ENCODE measurements at places on chromosomes 7 and 10.

DNA sequence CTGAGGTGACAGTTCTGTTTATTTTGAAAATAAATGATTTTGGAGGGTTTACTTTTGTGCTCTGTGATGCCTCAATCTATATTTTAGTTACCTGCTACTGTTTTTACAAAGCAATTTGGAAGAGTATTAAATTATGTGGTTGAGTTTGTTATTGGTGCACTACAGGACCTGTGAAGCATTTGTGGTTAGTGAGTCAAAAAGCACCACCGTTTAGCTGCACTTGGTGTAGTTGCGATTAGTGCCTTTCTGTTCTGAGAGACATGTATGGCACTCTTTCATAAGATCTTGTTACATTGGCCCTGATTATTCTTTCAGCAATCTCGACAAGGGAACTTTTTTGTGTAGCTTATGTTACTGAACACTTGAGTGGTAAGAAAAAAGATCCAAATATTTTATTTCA lies 132.2 kb downstream of the BBS9 start:
- DNase-seq, result no peak

- no peak for DNase-seq
Observed at GRCh38 chr7:138963675-138964074, 17.5 kb downstream of the KIAA1549 start.

GRCh38 chr7:44119829-44120380 lies 3.4 kb downstream of the POLD2 start:
- DNase-seq, result no peak

- no peak for DNase-seq
Observed at GRCh38 chr7:123120286-123120685, 79.5 kb downstream of the SLC13A1 start.

- DNase-seq, result peak; percentile 35
Observed at GRCh38 chr10:96334616-96335526, 23.9 kb downstream of the OPALIN start.

GRCh38 chr7:80231707-80232106 lies 97.1 kb downstream of the GNAI1 start:
- DNase-seq, result no peak

- no peak for DNase-seq
Observed at GRCh38 chr10:97332591-97333350, 1.8 kb downstream of the FRAT2 start.

- DNase-seq, result peak; percentile 55
Observed at GRCh38 chr10:60572511-60573194, 183.0 kb upstream of the ANK3 start.

- no peak for DNase-seq
Observed at GRCh38 chr7:132996581-132997242, 85.2 kb downstream of the CHCHD3 start.

DNA sequence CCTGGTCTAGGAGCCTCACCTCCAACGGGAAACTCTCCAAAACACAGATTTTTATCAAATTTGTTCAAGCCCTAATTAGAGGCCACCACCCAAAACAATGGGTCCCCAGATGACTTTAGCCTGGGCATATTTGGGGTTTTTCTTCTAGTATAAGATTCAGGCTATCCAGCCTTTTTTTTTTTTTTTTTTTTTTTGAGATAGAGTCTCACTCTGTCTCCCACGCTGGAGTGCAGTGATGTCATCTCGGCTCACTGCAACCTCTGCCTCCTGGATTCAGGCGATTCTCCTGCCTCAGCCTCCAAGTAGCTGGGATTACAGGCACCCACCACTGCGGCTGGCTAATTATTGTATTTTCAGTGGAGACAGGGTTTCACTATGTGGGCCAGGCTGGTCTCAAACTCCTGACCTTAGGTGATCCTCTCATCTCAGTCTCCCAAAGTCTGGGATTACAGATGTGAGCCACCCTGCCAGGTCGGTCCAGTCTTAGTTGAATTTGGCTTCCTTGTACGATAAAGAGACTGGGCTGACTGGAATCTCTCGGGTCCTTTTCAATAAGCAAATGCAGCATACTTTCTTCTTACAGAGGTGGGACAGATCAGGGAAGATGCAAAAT lies 91.4 kb upstream of the KLF6 start:
- no peak for DNase-seq

DNA sequence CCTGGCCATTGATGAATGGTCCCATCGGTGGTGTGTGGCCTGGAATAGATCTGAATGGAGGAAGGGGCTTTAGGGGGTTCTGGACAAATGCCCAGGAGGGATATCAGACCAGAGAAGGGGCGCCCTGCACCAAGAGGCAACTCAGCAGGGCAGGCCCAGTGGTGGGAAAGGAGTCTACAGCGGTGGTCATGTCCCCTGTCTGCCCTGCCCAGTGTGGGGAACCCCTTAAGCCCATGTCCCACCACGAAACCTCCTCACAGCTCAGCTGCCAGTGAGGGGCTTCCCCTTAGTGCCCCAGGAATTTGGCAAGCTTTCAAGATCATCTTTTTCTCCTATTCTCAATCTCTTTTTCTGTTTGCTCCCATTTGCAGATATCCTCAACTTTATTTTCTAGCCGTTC lies 14.1 kb upstream of the CCSER2 start:
- DNase-seq, result no peak

DNA sequence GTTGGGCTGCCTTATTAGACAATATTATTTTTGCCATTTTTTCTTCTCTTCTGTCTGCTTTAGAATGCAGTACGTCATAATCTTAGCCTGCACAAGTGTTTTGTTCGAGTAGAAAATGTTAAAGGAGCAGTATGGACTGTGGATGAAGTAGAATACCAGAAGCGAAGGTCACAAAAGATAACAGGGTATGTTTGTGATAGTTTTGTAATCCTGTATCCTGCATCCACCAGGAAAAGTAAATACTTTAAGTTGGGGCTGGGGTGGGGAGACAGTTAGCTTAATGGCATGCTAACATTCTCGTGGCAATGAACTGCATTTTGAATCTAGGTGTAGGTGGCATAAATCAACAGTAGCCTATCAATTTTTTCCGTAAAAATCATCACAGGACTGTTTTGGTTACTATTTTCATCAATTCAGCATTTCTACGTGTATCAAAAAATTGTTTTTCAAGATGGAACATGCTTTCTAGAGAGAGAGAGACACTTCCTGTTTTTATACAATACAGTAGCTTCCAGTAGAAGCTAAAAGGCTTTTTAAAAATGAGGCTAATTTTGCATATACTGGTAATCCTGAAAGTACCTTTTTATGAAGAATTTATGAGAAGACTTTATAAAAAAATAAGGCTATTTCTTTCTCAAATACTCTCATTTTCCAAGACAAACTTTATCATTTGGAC lies 247.5 kb downstream of the FOXP2 start:
- peak; percentile 31 for DNase-seq

GRCh38 chr10:124156524-124157260 lies 63.3 kb upstream of the CHST15 start:
- DNase-seq, result no peak

- no peak for DNase-seq
Observed at GRCh38 chr10:96643920-96644319, 57.1 kb upstream of the TM9SF3 start.

- peak; percentile 58 for DNase-seq
Observed at GRCh38 chr10:75803816-75804552, 372.6 kb downstream of the LRMDA start.

DNA sequence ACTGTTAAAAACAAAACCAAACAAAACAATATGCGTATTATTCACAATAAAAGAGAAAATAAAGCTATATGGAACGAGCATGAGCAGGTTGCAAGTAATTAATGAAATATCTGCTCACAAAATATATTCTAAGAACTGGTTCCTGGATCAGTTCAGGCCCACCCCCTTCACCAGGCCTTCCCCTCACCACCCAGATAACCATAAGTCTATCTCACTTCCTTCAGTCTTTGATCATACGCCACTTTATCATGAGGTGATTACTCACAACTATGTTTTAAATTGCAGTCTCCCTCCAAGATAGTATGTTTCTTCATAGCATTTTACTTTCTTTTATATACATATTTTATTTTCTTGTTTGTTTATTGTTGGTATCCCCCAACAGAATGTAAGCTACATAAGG lies 263.1 kb upstream of the HGF start:
- no peak for DNase-seq

DNA sequence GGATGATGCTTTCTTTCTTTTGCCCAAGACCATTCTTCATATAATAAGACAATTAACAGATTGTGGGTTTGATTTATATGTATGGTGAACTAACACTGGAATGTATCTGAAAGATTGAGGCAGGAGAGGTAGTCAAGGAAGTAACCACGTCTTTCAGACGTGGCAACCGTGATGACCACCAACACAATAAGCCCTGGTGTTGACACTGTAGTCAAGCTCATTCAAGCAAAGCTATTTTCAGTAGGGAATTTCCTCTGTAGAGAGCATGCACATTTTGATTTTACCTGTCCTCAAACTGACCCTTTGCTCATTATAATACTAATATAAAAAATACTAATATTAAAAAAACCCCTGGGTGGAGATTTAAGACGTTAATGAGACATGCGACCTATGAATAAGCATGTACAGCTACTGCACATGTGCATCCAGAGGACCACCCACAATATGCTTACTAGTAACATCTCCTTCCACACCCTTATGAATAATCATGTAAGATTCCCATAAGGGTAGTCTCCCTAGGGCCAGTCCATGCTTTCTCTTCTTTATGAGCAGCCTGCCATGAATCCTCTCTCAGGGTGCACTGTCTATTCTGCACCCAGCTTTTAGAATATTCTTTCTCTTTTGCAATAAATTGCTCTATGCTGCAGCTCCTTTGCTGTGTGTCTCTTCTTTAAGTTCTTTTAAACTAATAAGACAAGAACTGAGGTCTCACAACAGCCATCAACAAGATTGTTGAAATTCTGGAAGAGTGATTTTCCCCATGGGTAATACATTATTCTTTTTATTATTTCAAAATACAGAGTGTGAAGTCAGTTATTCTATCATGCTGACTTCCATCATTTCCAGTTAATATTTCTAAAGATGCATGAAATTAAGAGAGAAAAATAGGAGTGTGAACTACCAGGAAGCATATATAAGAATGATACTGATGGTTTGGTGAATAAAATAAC lies 151.3 kb upstream of the NPVF start:
- no peak for DNase-seq

GRCh38 chr10:3036155-3037021 lies 31.0 kb upstream of the PFKP start:
- DNase-seq, result no peak
